ENCODE measurements at places on chromosomes 16 and 17.

GRCh38 chr17:61161615-61162134, 238.0 kb upstream of the TBX2 start:
- DNase-seq, result no peak

DNA sequence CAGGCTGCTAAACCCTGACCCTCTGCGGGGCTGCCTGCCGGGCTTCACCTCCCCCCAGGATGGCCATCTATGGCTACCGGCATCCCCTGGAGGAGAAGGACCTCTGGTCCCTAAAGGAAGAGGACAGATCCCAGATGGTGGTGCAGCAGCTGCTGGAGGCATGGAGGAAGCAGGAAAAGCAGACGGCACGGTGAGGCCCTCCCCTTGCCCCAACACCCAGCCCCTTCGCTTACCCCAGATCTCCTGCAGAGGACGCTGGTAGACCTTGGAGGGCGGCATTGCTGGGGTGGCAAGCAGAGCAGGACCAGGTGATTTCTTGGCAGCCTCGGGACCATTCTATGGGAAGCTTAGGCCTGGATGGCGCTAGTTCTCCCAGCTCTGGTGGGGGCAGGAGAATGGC, 24.5 kb downstream of the ABCC3 start:
- DNase-seq, result no peak

DNA sequence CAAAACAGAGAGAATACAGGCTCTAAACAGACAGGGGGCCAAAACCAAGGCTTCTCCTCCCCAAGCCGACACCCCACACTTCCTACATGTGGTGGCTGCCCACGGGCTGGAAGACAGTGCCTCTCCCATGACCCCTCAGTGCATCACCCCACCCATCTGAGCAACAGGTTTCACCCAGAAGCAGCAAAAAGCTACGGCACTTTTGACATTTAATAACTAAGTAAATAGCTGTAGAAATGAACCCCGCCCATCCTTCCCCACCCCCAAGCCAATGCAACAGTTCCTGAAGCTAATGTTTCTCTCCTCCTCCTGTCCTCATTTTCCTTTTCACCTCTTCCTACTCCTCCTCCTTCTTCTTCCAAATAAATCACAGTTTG, 9.9 kb upstream of the SOX9 start:
- DNase-seq, result no peak

DNA sequence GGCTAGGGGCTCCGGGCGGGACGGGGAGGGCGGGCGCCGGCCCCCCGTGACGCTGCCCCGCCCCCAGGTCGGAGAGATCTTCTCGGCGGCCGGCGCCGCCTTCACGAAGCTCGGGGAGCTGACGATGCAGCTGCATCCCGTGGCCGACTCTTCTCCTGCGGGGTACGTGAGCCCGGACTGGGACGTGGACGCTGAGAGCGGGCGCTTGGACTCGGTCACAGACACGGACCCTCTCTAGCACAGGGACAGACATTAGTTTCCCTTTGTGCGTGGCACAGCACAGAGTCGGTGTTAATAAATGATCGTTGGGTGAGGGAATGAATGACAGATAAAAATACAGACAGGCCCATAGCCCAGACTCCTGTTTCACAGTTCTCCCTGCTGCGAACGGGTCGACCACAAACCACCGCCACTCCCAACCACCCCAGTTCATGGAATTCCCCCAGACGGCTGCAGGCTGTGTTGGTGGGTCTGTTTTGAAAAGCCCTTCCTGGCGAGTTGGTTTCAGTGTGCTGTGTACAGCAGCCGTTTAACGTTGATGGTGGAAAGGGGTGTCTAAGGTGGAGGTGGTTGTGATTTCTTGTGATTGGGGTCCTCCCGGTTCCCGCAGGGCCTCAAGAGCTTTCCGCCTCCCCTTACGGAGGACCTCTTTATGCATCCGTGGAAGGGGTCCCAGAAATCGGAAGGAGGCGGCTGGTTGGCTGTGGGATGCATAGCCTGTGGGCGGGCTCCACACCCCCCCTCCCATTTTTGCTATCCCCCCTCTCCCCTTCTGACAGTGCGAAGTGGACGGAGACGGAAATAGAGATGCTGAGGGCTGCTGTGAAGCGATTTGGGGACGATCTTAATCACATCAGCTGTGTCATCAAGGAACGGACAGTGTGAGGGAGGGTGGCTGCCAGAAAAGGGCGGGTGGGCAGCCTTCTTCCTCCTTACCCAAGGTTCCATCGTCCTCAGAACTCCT, 2.9 kb downstream of the RNASEK start:
- peak; percentile 56 for DNase-seq

GRCh38 chr16:15610369-15610871, 32.5 kb downstream of the MARF1 start:
- DNase-seq, result no peak

All from stimulated activated CD4-positive, alpha-beta T cell treated with anti-CD3 and anti-CD28 coated beads, Interleukin-15, amount 100 ng/mL, for 1 hour (primary cell).